ENCODE measurements at places on chromosomes 2 and 18. TPM values are rescaled to one million over a fixed set of nuclear protein-coding genes. Genes with fewer than 3 reads are reported as not detected.

DNA sequence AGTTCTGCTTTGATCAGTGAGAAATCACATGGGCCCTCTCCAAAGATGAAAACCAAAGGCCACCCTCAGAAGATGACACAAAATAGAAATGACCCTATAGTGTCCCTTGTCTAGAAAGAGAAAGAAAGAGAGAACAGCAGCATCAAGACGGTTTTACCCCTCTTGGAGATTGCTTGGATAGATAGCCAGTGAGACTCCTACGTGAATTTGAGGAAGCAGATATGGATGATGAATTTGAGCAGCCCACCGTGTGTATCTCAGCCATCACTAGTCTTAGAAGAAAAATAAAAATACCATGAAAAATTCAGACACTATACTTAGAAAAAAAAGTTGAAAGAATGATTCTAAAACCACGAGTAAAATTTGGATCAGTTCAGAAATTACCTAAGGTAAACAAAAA is 329.1 kb upstream of the CNTNAP5 start:
- DNase-seq = no peak

DNA sequence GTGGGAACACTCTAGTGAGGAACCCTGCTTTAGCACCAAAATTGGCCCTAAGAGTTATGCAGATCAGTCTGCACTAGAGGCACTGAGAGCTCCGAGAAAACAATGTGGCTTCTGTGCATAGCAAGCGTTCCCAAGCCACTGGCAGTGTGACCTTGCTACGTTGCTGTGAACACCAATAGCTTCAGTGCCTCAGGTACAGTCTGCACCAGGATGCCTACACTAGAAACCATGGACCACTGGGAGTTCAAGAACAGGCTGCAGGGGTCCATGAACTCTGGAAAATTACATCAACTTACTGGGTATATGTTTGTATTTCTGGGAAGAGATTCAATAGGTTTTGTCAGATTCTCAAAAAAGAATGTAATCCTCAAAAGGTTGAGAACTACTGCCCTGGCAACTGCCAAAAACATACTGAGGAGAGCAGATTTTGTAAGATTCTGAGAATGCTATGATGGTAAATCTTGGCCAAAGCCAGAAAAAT is 18.3 kb upstream of the SP3 start:
- DNase-seq = no peak

DNA sequence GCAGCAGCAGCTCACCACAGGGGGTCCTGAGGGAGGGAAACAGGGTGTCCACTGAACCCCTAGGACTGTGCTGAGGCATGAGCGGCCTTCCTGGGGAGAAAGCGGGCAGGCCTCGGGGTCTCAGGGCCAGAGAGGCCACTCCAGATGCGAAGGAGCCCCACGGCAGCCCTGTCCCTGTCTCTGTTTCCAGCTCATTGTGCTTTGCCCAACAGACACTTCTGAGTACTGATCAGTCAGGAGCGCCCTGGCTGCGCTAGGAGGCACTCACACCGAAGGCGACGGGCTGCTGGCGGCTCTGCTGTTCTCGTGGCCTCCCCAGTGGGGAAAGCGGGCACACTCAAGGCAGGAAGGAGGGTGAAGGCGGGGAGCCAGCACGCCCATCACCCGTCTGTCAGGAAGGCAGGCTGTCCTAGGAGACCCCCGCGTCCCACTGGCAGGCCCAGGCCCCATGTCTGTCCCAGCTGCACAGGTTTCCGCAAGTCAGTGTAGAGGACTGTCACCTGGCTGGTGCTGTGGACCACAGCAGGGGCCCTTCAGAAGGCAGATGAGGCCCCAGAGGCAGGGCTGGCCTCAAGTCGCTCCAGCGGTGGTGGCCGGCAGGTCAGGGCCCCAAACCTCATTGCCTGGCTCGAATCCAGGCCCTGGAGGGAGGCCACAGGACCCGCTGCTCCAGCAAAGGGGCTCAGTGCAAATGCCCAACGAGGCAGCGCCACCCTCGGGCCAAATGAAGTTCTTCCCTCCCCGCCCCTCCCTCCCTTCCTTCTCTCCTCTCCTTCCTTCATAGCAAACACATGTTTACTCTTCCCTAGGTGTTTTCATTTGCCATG is 6.8 kb downstream of the ESPNL start:
- DNase-seq = peak; percentile 7

DNA sequence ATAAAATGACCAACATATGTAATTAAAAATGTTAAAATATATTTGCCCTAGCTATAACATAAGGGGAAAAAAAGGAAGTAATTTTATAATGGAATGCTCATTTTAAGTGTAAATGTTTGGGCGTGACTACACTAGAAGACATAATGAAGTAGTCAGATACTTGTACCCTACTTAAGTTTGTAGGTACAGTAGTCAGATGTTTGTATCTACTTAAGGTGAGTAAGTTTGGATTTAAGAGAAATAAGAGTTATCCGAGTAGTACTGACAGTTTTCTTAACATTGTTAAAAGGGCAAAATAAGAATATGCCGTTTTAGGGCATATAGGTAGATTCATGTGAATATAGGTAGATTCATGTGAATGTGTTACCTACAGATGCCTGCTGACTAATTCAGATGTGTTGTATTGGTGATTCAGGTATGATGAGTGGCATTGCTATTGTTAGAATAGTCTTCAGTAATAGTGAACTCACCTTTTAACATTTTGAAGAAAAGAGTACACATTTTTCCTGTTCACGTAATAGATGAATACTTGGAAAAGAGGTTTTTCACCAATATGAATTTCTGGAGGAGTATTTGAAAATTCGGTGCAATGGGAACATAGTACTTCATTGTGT is 14.9 kb downstream of the VAPA start:
- DNase-seq = no peak

DNA sequence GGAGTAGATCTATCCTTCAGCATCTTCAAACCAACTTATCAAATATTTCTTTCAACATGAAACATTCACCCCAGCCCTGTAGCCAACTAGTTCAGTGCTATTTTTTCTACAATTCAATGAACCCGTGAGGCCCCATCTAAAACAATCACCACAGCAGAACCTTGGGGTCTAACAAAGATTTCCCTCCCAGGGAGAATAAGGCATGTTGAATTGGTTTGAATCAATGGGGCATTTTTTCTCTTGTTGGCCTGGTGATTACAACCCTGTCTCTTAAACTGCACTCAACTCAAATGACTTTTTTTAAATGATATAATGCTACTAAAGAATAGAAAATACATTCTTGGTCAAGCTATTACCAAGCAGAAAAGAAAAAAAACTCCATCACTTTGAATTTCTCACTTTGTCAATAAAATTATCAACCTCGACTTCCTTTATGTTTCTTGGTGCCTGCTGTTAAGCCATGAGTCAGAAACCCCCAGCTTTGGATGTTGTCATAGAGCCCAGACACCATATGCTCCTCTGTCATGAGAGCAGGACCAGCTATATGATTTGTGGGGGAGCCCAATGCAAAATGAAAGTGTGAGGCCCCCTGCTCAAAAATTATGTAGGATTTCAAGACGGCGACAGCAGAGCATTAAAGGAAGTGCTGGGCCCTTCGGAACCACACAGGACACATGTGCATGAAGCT is 282.4 kb downstream of the MEIS1 start:
- DNase-seq = no peak

GRCh38 chr2:28319118-28320008 is 73.3 kb upstream of the FOSL2 start:
- DNase-seq = no peak

GRCh38 chr2:140604788-140605187 is 1526.0 kb downstream of the LRP1B start:
- DNase-seq = no peak

DNA sequence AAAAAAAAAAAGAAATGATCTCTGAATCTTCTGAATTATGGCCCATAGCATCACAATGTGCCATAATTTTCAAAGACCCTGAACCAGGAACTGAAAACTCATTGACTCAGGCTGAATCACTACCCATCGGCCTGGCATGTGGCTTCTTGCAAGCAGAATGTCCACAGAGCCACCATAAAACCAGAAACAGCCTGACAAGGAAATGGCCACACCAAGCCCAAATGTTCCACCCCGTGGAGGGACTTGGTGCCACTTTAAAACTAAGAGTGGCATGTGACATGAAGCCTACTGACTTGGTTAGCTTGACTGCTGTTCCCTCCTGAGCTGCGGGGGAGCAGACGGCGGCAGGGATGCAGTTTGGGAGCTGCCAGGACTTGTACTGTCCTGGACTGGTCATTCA is 71.2 kb upstream of the RBM44 start:
- peak; percentile 37 for DNase-seq

DNA sequence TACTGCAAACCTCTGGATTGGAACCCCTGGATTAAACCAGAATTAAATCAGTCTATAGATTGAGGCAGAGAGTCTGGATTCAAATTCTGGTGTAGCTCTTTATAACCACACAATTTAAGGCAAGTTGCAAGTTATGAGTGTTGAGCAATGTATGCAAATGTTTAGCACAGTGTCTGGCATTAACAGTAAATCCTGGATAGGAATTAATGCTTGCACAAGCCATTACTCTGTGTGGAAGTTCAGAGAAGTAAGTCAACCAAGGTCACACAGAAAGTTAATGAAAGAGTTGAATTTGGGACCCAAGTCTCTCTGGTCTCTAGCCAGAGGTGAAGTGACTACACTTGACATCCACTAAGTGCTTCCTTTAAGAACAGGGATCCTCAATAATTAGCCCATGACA is 2.0 kb upstream of the MARCO start:
- DNase-seq = no peak

DNA sequence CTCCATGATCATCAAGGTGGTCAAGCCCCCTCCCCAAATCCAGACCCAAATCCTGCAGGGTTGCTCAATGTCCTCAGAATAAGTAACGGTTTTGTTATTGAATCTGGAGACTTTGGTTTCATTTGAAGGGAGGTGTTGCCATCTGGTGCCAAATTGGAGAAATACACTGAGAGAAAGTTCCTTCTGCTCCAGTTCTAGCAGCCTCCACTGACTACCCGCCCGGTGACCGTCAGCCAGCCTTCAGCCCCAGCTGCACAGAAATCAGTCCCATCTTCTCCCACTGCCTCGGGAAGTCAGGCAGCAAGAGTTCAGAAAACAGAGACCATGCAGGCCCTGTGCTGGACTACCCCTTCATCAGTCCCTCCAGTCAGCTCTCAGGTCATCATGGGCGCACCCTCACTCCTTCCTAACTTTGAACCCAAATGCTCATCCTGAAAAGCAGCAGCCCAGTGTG is 38.7 kb downstream of the PKDCC start:
- DNase-seq = peak; percentile 67

DNA sequence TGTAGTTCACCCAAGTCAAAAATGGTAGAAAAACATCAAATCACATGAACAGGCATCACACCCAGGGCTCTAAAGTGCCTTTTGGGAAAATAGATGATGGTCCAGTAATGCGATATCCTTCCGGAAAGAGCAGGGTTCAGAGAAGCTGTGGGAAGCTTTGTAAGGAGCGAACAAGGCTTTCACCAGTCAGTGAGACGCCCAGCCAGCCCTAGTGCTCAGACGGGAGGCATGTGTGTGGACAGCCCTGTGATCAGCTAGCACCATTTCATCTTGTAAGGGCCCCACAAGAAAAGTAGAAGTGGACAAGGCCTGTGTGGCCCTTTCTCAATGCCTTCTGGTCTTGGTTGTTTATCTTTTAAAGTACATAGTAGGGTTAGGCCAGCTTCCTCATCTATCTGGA is 76.1 kb downstream of the SMIM21 start:
- DNase-seq = no peak

- DNase-seq = no peak
Measured at GRCh38 chr18:59273759-59274532, 692 bp upstream of the RAX start.

DNA sequence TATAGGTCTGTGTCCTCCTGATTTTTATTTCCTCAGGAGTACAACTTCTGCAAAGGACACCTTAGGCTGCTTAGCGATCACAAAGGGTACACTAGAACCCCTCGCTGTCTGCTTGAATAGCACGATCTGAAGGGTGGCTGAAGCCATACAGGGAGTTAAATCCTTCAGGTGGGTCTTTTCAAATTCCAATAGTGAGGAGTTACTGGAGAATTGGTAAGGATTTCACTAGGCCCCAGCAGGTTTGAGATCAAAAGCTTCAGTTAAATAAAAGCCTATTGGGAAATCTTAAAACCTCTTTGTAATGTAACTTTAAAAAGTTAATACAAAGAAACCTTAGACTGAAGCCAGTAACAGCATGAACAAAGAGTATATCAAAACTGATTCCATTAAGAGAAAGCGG is 613.1 kb downstream of the ZEB2 start:
- DNase-seq = no peak

- no peak for DNase-seq
Measured at GRCh38 chr18:50715919-50716318, 103.9 kb downstream of the MRO start.

- no peak for DNase-seq
Measured at GRCh38 chr2:148965623-148966437, 72.7 kb upstream of the LYPD6B start.

GRCh38 chr2:236682651-236683422 is 113.2 kb downstream of the ACKR3 start:
- DNase-seq = peak; percentile 46

DNA sequence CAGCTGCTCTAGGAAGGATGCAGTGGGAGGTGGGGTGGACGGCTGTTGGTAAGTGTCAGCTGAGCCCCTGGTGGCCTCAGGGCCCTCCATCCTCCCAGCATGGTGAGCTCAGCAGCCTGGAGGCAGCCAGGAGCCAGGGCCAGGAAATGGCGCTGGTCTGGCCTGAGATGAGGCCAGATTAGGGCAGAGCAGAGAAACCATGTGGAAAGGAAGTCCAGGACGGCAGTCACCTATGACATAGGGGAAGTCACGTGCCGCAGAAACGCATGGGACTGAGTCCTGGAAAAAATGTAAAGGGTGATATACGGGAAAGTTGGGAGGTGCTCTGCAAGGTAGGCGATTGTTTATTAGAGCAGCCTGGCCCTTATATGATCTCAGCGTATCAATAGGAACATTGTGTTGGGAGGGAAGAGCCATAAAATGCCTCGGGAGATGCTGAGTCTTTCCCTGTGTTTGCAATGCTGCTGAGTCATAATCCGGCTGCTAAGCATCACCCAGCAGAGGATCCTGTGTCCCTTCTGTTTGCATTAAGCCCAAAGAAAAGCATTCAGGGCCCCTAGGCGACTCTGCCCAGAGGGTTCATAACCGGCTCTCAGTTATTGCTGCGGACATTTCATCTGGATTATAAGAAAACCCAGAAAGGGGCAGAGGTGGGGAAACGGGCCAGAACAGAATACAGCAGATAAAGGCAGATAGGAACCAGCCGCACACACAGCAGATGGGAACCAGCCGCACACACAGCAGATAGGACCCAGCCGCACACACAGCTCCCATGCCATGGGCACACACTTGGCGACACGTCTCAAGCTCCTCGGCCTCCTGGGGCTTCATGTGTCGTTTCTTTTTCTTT is 30.3 kb upstream of the B3GNT7 start:
- DNase-seq = peak; percentile 91

DNA sequence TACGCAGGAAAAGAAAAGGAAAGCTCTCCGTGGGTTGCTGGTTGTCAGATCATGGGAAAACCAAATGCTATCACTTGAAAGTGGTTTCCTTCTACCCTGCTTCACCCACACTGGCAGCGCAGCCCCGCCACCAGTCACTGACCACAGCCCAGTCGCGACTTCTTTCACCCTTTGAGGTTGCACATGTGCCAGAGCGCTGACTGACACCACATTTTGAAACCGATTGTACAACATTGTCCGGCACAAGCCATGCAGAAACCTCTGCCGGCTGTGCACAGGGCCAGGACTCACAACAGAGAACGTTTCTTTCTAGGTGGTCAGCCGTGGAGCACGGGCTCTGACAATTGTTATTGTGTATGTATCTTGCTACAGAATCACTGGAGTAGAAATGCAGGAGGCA is 827.2 kb upstream of the POU3F3 start:
- no peak for DNase-seq

SERPINB3 gene
- total RNA-seq = not detected

ANKRD53 gene
- 0.12 TPM for total RNA-seq

HOXD8 gene
- 0.49 TPM for total RNA-seq

IL1B gene
- total RNA-seq = 2.6 TPM

ZNF804A gene
- 1.1 TPM for total RNA-seq

DSEL gene
- 40.3 TPM for total RNA-seq
